Stimulated activated CD4-positive, alpha-beta T cell treated with anti-CD3 and anti-CD28 coated beads, Interleukin-12 subunit alpha, Interleukin-12 subunit beta, amount 100 ng/mL, for 4 hours (primary cell): ENCODE measurements at places on chromosomes 7 and 10.

- no peak for DNase-seq
Observed at GRCh38 chr10:92993699-92994272, 66.8 kb upstream of the CYP26C1 start.

GRCh38 chr7:106865130-106866041 is at the start of gene PIK3CG:
Gene PIK3CG, plus strand, starts transcription at chr7:106865282. Its CDS starts 2,280 bp downstream, at chr7:106867562.
- no peak for DNase-seq

- DNase-seq: no peak
Observed at GRCh38 chr7:18948521-18948920, 168.9 kb downstream of the TWIST1 start.

- DNase-seq: no peak
Observed at GRCh38 chr10:124221356-124222317, 128.2 kb upstream of the CHST15 start.

DNA sequence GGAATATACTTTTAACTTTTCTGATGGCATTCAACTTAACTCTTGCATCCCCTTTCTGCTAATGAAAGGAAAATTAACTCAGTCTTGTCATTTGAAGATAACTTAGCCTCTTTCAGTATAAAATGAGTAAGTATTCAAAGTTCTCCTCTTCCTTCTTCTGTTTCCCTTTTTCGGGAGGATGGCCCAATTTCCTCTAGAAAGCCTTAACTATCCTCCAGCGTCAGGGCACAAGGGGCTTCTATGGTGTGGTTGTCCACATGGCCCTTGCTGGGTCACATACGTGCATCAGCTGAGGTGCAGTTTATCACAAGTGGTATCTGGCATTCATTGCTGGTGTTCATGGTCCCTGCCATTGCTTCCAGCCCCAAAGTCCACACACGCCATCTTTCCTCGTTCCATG is 17.8 kb upstream of the GSAP start:
- no peak for DNase-seq

DNA sequence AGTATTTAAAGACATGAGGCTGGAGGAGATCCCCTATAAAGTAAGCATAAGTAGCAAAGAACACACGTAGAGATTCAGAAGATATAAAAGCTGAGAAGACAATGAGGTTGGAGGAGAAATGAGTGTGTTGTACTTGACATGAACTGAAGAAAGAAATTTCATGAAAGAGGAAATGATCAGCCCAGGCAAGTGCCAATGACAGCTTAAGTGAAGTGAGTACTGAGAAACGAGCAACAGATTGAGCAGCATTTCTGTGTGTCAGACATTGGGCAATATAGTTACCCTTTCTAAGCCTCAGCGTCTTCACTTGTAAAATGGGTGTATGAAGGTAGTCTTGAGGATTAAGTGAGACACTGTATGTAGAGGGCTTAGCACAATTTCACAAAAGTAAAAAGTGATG is 4.8 kb upstream of the LIPA start:
- no peak for DNase-seq

- DNase-seq: no peak
Observed at GRCh38 chr7:11833431-11833830, 1.4 kb upstream of the THSD7A start.

GRCh38 chr10:28375399-28376354 is 72.8 kb upstream of the MPP7 start:
- no peak for DNase-seq

GRCh38 chr7:82964150-82964882 is 198.4 kb downstream of the PCLO start:
- DNase-seq: no peak

- DNase-seq: no peak
Observed at GRCh38 chr10:94500063-94500462, 45.5 kb upstream of the HELLS start.

GRCh38 chr7:87797798-87798403 is 78.3 kb downstream of the SLC25A40 start:
- no peak for DNase-seq

GRCh38 chr10:102650655-102651454 is 6.6 kb downstream of the TRIM8 start:
- no peak for DNase-seq

GRCh38 chr7:44512736-44513135 is 22.3 kb upstream of the NUDCD3 start:
- DNase-seq: no peak

DNA sequence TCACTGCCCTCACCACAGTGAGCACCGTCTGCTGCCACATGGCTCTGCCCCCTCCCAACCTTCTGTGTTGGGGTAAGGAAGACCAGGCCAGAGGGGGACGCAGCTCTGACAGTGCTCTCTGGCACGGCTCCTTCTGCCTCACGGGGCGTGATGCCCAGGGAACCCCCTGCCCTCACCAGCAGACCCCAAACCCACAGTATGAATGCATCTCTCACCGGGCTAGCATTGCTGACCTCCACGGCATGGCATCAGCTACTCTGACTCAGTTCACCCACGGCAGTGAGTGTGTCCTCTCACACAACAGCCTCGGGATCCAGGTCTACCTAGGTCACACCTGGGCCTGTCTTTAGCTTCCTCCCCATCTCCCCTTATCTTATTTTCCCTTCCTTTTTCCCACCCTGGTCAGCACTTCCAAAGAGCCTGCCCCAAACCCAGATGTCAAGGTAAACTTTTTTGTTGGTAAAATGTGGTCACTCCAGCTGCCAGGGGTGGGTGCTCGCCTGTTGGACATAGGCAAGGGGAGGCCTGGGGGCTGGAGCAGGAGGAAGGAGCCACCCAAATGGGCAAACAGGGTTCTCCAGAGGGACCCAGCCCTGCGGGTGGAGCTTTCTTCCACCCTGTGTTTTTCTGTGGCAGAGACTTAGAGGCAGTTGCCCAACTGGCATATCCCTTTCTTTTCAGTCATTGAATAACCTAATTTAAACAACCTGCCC is 4.4 kb downstream of the CALML3 start:
- DNase-seq: no peak

GRCh38 chr7:128876127-128876526 is 13.5 kb downstream of the ATP6V1F start:
- no peak for DNase-seq

- no peak for DNase-seq
Observed at GRCh38 chr7:75876126-75876881, 2.5 kb upstream of the RHBDD2 start.

GRCh38 chr10:93821051-93821772 is 63.5 kb downstream of the LGI1 start:
- DNase-seq: no peak

DNA sequence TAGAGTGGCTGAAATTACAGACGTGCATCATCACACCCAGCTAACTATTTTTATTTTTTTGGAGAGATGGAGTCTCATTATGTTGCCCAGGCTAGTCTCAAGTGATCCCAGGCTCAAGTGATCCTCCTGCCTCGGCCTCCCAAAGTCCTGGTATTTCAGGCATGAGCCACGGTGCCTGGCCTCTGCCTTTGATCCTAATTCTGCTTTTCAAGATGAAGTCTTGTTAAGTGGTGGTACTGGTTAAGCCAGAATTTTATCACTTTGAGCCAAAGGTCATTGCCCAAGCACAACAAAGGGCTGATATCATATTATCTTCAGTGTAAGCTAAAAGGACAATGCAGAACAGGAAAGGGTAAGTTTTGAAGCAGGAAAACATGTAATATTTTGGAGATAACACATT is 64.2 kb downstream of the MYOF start:
- no peak for DNase-seq

DNA sequence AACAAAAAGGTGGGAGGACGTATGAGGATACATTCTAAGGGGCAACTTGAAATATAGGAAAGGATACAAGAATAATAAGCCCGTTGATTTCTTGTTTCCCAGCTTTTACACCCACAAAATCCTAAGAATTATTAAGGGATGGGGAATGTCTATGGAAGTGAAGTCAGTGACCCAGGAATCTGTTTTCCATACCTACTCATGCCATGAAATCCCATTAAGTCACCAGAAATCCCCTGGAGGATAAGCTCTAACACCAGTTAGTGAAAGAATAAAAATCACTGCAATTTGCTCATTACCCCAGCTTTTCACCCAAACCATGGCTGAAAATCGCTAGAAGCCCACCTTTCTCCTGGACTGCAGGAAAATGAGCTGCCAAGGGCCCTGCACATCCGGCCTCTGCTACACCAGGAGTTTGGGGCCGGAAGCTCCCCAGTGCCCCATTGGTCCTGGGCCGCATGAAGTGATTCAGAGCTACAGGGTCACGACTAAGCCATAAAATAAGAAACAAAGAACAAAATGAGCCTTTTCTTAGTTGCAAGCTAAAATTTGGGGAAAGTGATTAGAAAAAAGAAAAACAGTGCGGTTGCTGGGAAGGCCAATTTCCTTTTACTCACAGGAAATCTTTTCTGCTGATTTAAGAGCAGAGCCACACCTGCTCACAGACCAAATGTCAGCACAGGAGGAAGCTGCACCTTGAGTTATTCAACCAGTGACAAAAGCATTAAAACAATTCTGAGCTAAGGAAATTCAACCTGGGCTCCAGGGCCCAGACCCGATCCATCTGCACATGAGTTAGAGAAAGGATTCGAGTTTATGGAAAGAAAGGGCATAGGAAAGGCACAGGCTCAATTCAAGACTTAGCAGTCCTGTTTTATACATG is 40.3 kb downstream of the HIPK2 start:
- DNase-seq: no peak
